ENCODE measurements at places on chromosomes 6 and 20. TPM values are rescaled to one million over a fixed set of nuclear protein-coding genes. Genes with fewer than 3 reads are reported as not detected.

DNA sequence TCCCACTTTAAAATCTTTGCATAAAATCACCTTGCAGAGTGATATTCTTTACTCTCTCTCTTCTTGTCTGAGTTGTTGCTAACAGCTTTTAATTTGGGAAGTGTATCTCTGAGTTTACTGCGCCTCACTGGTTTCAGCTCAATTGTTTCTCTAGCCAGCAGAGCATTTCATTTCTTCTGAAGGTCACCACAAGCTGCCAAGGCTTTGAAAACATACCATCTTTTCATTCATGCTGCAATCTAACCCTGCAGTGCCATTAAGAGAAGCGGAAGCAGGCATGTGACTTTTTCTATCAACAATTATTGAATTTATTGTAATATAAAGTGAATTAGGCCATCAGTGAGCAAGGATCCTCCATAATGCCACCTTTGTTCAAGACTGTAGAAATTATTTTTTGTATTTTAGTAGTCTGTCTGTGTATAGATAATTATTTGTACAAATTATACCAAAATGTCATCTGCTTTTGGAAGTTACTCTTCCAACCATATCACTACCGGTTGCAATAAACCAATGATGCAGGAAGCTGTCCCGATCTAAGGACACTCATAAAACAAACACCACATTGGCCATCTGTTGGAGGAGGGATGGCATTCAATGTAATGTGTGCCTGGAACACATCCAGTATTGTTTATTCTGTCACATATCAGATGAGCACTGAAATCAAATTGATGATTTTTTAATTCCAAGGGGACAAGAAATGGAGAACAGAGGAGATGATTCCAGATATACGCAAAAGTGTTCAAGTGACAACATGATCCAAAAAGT is 26.8 kb downstream of the HS3ST5 start:
- no peak for DNase-seq

GRCh38 chr6:81743649-81744048 is 8.8 kb downstream of the TENT5A start:
- DNase-seq, result no peak

DNA sequence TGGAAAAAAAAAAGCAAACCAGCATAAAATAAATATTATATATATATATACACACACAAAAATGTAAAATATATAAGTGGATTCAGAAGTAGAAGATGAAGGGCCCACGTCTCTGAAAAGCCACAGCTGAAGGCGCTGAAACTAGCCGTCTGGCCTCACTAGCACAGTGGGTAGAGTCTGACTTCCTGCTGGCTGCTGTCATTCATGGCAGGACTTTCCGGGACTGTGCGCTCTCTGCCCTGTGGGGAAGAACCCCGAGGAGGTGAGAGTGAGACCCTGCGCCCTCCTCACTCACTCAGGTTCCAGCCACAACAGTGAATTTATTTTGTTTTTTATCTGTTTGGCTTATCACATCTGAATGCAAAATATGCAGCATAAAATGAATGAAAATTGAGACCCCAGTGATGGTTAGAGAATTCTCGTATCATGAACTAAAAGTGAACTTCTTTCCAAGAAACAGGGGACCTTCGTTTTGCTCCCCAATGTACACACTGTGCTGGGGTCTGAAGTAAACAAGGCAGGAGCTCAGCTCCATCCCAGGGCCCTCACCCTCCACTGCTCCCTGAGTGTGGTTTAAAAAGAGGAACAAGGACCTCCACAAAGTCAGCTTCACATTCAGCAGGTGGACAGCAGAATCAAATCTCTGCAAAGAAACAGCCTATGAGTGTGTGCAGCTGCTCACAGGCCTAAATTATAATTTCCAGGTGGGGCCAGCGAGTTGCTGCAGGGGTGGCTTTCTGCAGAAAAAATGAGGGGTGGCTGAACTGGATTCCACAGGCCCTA is 1.3 kb upstream of the RAMACL start:
- DNase-seq, result peak; percentile 30

GRCh38 chr6:150452428-150453243 is 83.8 kb downstream of the IYD start:
- no peak for DNase-seq

- peak; percentile 49 for DNase-seq
Observed at GRCh38 chr6:17679726-17680125, 27.0 kb downstream of the NUP153 start.

DNA sequence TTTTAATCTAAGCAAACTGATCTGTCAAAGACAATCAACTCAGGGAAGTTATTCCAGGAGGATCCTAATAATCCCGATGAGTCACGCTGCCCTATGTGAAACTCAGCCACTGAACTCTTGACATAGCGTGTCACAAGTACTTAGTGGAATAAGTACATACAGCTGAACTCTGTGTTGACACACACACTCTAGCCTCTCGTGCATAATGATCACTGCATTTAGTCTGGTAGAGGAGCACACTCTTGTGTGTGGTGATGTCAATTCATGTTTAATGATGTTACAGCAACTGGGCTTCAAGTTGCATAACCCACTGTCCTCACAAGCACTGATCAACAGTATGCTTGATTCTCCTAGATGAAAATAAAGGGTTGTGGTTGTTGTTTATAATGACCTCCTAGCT is 148.3 kb downstream of the HACE1 start:
- no peak for DNase-seq

GRCh38 chr20:63658749-63659187 is 656 bp downstream of the RTEL1 start:
- no peak for DNase-seq

The OPRL1 gene
- 3.0 TPM for total RNA-seq

The FOXQ1 gene
- 41.3 TPM for total RNA-seq

The IPCEF1 gene
- 2.8 TPM for total RNA-seq

The VARS1 gene
- total RNA-seq, result 48.8 TPM

Data from endodermal cell (in vitro differentiated cells).